ENCODE measurements at places on chromosomes 12 and 14.

- DNase-seq = no peak
Observed at GRCh38 chr14:54554401-54554800, 12.5 kb upstream of the SAMD4A start.

- no peak for DNase-seq
Observed at GRCh38 chr12:93203361-93203760, 174.4 kb upstream of the NUDT4 start.

DNA sequence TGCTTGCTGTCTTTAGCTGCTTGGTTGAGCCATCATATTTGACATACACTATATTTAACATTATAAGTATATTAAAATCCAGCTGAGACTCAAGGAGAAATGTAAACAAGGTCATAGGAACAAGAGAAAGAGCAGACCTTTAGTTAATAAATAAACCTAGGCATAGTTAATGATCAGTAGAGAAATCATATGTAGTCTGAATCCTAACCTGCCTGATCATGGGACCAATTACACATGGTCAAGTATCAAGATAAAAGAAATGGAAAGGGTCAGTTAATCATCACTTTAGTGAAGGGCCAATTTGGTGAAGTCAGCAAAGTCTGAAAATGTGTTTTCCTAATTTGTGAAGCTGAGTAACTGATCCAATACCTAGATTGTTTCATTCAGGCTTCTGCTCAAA is 7.5 kb downstream of the RNF212B start:
- no peak for DNase-seq

GRCh38 chr12:79329933-79330332 is 360.8 kb downstream of the PAWR start:
- no peak for DNase-seq

- DNase-seq = peak; percentile 81
Observed at GRCh38 chr14:22200977-22201605, 387.9 kb downstream of the DAD1 start.

- DNase-seq = no peak
Observed at GRCh38 chr12:68971404-68971803, 38.4 kb upstream of the CPM start.

DNA sequence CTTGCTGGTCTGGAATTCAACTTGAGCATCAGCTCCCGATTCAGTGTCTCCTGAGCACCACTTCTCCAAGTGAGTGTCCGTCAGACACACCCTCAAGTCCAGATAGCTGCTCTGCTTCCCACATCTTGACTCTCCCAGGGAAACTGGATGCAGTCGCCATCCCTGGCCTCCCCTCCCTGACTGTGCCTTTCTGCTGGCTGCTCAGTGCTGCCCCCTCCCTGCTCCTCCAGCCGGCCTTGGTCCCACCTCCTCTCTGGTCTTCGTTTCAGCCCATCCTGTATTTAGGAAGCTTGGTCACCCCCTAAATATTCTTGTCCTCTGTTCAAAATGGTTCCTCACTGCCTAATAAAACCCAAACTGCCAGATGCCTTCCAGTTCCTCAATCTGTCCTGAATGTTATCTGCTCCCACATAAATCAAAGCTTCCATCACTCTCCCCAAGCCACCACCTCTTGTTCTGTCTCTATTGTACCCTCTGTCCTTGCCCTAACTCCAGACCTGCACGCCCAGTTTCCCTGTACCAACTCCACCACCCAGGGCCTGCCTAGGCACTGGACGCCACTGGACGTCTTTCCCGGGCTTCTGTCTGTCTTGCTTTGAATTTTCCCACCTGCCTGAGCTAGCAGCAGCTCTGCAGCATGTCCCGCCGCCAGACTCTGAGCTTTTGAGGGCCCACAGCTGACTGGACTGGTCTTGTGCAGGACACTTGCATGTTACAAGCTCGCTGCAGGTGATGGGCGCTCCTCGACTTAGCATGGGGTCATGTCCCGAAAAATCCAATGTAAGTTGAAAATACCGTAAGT is 33.8 kb downstream of the CCDC92 start:
- DNase-seq = peak; percentile 35

- no peak for DNase-seq
Observed at GRCh38 chr12:5043589-5044419, at the start of gene KCNA5. TSS of gene KCNA5 (plus strand) at chr12:5043879. CDS start at chr12:5044148, 269 bp downstream.

GRCh38 chr14:88424573-88424972 is 39.1 kb downstream of the SPATA7 start:
- no peak for DNase-seq

GRCh38 chr12:3195337-3195736 is 118.2 kb downstream of the TSPAN9 start:
- DNase-seq = no peak

DNA sequence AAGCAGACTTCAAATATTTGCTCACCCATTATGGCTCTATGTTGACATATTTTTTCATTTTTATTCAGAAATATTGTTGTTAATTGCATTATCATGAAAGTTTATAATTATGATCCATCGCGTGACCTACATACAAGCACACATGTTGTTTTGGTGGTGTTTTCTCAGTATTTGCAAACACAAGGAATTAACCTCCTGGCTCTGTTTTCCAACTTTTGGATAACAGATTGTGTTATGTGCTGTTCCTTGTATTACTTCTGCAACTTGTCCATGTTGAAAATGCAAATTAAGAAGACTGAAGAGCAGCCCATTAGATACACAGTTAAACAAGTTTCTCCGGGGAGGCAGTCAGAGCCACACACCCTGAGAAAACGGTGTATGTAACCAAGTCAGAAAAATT is 201.2 kb downstream of the SEC23A start:
- no peak for DNase-seq

- DNase-seq = no peak
Observed at GRCh38 chr14:47438650-47439140, 236.7 kb downstream of the MDGA2 start.

- no peak for DNase-seq
Observed at GRCh38 chr12:23662966-23663365, 286.5 kb downstream of the SOX5 start.

DNA sequence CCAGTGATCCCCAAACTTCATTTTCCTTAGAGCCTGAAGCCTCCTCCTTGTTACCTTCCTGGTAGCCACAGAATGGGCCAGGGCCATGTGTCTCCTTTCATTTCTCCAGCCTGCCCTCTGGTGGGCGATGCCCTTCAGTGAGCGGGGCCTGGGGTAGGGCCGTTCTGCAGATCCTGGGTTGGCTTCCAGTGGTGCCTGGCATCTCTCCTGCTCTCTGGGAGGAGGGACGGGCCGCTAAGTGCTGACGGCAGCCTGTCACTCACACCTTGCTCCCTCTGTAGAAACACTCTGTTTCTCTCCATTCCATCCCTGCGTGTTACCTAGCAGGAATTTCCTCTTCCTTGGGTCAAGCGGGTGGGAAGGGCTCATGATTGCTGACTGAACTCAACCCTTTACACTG is 232.1 kb downstream of the CACNA1C start:
- peak; percentile 69 for DNase-seq

DNA sequence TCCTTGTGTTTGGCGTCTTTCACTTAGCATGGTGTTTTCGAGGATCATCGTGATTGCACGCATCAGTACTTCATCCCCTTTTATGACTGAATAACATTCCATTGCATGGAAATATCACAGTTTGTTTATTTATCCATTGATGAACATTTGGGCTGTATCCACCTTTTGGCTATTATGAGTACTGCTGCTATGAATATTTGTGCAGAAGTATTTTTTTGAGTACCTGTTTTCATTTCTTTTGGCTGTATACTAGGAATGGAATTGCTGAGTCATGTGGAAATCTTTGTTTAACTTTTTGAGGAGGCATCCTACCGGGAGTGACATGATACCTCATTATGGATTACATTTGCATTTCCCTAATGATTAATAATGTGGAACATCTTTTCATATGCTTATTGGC is 66.4 kb downstream of the WNK1 start:
- no peak for DNase-seq

DNA sequence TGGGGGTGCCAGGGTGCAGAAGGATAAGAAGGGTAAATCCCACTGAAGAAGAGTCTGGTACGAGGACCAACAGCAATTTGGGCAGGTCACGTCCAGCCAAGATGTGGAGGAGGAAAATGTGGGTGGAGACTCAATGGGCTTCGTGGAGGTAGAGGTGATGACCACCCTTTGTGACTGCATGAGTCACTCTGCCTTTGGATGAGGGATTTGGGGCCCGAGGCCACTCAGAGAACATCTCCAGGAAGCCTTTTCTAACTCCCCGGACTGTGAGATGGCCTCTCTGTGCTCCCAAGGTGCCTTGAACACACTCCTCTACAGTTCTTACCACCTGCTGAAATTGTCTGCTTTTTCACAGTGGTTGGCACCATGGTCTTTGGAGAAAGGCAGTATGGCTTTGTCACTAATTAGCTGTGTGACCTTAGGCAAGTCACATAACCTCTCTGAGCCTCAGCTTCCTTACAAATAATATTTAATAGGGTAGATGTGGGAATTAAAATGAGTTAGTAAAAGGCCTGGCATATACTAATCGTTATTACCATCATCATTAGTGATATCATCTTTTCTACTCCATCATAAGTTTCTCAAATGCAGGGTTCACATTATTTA is 67.0 kb upstream of the ARHGAP5 start:
- no peak for DNase-seq

All from MV-4-11 (cell line).